Substantia nigra (tissue), 51 donors: ENCODE measurements at places on chromosomes 7 and 10.

DNA sequence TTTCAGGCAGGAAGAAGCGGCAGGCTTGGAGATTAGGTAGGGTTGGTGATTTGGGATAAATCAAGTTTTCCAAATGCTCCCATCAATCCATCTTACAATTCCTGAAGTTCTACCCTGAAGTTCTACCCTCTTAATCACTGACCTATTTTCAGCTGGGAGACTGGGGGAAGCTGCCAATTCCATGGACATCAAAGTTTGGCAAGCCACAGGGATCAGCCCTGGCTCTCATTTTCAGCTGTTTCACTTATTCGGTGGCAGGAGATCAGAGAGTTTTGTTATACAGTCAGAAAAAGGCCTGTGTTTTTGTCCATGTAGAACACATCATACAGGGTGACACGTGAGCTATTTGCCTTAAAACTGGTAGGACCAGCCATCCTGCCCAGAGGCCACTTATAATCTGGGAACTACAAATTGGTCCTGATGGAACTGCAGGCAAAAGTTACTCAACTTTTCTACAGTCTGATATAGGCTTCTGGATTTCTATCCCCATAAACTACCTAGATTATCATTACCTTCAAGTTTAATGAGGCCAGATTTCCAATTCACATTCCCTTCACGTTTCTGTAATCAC, 112.9 kb upstream of the ZNF746 start:
- DNase-seq: no peak

GRCh38 chr10:51918884-51919325, 219.5 kb upstream of the CSTF2T start:
- DNase-seq: no peak

GRCh38 chr10:1267568-1267967, 211.4 kb downstream of the WDR37 start:
- DNase-seq: no peak

GRCh38 chr10:112217386-112218035, 33.9 kb upstream of the GPAM start:
- no peak for DNase-seq

GRCh38 chr10:8455181-8455580, 400.7 kb downstream of the GATA3 start:
- no peak for DNase-seq

- DNase-seq: no peak
These were observed 21.4 kb downstream of the CCAR1 start for GRCh38 chr10:68742397-68742796.

DNA sequence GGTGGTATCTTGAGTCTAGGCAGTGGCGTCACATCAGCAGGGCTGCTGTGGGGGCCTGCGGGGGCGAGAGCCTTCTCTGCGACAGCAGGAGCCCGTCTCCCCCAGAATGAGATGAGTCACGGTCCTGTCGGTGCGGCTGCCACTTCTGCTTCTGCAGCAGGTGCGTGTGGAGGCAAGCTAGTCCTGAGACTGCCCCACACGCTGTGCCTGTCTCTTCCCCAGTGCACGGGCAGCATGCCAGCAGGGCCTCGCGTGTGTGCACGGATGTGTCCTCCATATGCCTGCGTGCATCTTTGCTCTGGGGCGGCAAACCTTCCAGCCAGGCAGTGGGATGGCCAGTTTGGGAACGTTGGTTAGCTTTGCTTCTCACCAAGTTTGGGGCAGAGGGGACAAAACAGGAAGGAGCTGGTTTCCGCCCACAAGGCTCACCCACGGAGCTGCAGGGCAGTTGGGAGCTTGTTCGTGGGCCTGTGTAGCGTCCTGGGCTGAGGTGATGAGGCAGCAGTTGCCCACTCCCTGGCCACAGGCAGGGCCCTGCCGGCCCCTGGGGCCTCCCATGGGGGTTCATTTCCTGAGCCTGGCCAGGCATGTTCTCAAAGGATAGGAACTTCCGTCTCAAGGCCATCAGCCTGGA, 60.8 kb upstream of the PPIF start:
- peak; percentile 50 for DNase-seq

- DNase-seq: no peak
These were observed 357.2 kb downstream of the LRMDA start for GRCh38 chr10:75788394-75789205.

GRCh38 chr10:9166770-9167169, 1112.3 kb downstream of the GATA3 start:
- no peak for DNase-seq

DNA sequence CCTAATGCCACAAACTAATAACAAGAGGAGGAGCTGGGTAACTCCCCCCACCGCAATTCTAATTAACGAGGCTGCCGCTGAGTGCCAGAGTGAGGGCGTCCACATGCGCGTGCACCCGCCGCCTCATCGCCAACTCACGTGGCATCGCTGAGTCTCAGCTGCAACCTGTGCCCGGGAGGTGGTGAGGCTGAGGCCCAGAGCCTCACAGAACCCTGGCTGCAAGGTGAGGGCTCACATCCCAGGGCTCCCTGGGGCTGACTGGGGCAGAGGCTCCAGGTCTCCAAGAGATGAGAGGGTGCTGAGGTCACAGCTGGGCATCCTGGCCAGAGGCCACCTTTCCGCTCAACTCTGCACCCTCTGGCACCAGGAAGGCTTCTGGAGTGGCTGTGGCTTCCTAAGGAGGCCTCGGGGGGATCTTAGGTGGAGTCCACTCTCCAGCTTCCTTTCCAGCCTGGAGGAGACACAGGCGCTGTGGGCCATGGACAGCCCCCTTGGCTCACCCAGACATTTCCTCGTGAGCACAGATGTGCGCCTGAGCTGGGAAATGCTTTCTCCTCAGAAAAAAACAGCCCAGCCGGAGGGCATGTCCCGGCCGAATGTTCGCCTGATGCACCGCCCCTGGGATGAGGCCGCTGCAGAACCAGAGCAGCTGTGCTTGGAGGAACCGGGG, 242.6 kb downstream of the MAD1L1 start:
- no peak for DNase-seq

GRCh38 chr7:116706668-116707126, 34.7 kb downstream of the MET start:
- DNase-seq: no peak

- DNase-seq: no peak
These were observed 29.2 kb upstream of the MKX start for GRCh38 chr10:27774831-27775230.

GRCh38 chr7:27661811-27662489, 733 bp downstream of the HIBADH start:
- DNase-seq: peak; percentile 52

- DNase-seq: no peak
These were observed 8.8 kb upstream of the FZD8 start for GRCh38 chr10:35650894-35651293.
